Fibroblast of skin of right quadriceps (primary cell): ENCODE measurements at places on chromosomes 5 and 9.

GRCh38 chr9:87950765-87951488 is 23.4 kb downstream of the CDK20 start:
- peak; percentile 13 for DNase-seq

DNA sequence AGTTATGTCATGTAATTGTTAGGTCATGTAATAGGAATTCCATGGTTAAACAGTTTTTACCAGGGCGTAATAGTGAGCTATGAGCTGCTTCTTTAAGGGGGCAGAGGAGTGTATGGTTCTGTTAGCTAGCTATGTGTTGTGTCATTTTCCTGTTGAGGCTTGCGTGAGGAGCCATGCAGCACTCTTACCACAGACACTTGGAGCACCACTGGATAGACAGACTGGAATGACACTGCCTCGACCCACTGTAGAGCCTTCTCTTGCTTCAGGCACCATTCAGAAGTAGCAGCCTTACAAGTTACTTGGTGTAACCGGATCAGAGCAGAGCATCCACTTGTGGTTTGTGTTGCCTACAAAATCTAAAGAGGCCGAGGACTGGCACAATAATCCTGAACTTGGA is 28.3 kb upstream of the STOM start:
- DNase-seq = peak; percentile 99

DNA sequence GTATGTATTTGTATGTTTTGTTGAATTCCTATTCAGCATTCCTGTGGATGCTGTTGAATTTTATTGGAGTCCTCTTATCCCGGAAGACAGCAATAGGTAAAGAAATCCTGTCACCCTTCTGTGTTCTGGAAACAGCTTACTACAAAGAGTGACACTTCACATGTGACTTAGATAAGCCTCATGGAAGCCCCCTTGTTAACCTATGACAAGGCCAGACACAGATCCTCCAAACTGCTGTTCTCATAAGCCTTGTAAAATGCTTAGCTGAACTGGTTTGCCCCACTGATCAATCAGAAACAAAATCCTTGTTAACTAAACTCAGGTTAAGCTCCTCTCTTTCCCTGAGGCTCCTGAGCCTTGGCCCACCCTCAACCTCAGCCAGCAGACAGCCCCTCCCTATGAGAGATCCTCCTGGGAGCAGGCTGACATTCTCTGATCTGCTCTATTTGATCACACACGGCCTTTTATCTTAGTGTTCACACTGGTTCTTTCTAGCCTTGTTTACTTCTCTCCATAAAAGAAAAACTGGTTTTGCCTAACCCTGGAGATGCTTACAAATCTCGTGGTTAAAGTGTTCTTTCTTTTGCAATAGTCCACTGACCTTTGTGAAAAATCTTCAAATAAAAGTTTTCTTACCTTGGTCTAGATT is 29.4 kb upstream of the ATP6V1G1 start:
- no peak for DNase-seq

DNA sequence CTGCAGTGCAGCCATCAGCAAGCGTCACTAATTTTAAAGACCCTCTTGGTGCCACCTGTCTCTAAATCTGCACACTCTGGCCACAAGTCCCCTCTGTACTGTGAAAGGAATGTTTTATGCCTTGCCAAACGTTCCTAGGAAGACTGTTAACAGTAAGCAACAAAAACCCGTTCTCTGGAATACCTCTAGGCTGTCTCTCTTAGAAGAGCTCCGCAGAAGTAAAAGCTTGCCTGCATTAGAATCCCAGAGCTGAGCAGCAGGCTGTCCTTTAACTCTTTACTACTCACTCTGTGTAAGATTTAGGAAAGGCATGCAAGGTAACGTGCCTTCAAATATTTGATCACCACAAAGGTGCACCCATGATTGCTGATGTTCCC is 53.9 kb upstream of the C9orf72 start:
- no peak for DNase-seq
